MCF 10A (cell line): ENCODE measurements at places on chromosomes 7 and 10.

DNA sequence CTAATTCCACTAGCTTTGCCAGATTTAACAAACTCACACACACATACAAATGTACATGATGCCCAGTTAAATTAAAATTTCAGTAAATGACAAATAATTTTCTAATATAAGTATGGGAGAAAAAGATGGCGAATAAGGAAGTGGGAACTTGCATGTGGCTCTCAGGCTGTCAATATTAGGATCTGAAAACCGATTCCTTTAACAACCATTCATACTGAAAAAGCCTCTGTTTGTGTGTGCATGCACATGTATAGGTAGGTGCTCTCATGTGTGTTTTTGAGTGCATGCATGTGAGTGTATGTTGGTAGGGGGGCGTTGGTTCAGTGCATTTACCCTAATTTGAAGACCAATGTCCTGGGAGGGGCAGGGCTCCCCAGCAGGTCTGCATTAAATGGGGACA is 125.3 kb downstream of the HTR7 start:
- DNase-seq, result no peak

GRCh38 chr10:77391605-77392235 is 245.9 kb downstream of the KCNMA1 start:
- DNase-seq, result peak; percentile 82

DNA sequence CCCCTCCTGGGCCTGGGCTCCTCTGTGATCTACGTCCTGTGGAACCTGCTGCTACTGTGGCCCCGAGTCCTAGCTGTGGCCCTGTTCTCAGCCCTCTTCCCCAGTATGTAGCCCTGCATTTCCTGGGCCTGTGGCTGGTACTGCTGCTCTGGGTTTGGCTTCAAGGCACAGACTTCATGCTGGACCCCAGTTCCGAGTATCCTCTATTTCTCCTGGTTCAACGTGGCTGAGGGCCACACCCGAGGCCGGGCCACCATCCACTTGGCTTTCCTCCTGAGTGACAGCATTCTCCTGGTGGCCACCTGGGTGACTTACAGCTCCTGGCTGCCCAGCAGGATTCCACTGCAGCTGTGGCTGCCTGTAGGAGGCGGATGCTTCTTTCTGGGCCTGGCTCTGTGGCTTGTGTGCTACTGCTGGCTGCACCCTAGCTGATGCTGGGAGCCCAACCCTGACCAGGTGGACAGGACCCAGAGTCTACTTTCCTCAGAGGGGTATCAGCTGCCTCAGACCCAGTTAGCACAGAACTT is 37.8 kb upstream of the MMD2 start:
- no peak for DNase-seq

DNA sequence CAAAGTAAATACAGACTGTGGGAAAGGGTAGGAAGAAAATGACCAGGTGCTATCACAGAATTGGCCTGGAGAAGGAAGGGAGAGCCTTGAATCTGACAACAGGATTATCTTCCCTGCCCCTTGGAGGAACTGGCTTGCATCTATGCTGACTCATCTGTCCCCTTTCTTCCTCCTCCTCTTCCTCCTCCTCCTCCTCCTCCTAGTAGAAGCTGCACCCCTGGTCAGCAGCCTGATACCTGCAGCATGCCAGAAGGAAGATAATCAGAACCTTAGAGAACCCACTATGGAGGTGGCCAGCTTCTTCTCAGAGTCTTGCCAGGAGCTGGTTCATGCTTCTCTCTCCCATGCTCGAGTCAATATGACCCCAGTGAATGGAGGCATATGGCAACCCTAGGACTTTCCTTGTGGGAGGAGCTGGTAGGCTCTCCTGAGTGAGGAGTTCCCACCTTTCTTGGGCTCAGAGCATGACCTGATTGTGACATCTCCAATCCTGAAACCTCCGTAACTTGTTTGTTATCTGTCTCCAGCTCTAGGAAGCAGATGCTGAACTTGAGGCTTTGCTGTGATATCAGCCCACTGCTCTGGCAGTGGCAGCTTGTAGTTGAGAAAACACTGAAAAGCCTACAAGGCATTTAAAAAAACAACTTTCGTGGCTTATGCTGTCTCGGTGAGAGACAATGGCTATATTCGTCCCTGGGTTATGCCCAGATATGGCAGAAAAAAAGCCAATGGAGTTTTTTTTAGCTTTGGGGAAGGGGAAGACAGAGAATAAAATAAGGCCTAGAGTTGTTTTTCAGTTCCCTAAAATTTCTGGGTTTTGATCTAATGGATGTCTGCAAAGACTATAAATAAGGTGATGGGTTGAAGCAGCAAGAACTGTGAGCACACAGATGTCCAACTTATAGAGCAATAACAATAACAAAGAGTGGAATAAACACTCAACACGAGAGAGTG is 60.6 kb downstream of the CDHR3 start:
- DNase-seq, result no peak

DNA sequence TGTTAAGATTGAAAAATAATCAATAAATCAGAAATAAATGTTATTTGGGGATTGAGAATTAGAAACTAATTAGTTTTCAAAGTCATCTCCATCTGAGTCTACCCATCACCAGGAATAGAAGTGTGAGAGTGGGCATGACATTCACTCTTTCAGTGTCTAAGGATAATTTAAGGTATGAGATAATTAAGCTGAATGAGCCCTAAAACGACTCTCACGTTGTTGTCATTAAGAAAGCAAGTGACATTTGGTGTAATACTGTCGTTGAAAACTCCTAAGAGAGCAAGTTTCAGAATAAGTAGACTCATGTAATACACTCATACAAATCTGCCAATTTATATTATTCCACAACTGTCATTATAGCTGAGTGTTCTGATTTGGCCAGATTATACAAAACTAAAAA is 7.1 kb downstream of the AGMO start:
- no peak for DNase-seq
